ENCODE measurements at places on chromosomes 1 and 21.

- no peak for DNase-seq
Observed at GRCh38 chr1:231057410-231057809, 17.4 kb upstream of the FAM89A start.

GRCh38 chr1:103198076-103198475, 89.8 kb upstream of the COL11A1 start:
- DNase-seq: no peak

DNA sequence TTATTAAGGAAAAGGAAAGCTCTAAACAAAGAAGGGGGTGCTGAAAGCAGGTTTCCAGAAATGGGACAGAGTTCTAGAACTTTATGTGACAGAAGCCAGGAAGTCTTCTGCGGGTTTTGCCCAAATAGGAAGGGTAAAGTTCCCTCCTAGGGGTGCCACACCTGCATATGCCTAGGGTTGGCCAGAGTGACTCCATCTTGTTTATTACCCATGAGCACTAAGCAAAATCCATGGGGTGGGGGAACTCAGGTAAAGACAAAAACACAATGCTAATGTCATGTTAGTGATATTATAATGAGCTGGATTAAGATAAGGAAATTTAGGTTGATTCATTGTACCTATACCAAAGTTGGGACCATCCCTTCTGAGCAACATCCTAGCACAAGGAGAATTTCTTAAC, 1132.7 kb downstream of the KCNT2 start:
- no peak for DNase-seq

DNA sequence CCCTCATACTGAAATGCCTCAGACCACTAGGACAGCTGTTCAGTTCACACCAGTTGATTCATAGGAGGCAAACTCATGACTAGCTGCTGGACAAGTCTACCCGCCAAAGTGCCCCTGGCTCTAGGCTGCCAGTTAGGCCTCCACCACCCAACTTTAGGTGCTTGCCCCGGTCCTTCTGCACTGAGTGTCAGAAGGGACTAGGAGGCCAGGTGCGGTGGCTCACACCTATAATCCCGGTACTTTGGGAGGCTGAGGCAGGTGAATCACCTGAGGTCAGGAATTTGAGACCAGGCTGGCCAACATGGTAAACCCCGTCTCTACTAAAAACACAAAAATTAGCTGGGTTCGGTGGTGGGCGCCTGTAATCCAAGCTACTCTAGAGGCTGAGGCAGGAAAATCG, 18.9 kb downstream of the LY9 start:
- DNase-seq: no peak

- no peak for DNase-seq
Observed at GRCh38 chr1:12798911-12799310, 7.7 kb downstream of the PRAMEF1 start.
